Pancreas (tissue), 10 donors: ENCODE measurements at places on chromosomes 7 and 10. TPM values are rescaled to one million over a fixed set of nuclear protein-coding genes. Genes with fewer than 3 reads are reported as not detected.

ATOH7 gene
- total RNA-seq, result 0.28 TPM

PAX4 gene
- total RNA-seq, result not detected

GPR158 gene
- total RNA-seq, result 0.09 TPM

KLF14 gene
- 0.23 TPM for total RNA-seq

EMX2 gene
- not detected for total RNA-seq

HGF gene
- 0.42 TPM for total RNA-seq

CCDC146 gene
- 2.5 TPM for total RNA-seq

NOM1 gene
- total RNA-seq, result 12.9 TPM

MKI67 gene
- total RNA-seq, result 0.69 TPM

DNA sequence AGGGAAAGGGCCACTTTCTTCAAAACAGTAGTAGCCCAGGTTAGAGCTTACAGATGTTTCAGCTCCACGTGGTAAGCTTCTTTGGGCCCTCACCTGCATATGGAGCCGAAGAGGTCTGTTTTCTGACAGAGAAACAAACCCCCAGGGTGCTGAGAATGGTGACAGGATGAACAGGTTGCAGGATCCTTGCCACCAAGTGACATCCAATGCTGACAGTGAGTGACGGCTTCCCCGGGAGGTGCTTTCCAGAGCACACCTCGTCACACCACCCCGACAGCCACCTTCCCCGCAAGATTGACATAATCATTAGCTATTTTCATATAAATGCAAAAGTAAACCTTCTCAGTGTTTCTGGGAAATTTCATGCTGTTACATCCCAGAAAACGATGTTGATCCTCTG, 109.3 kb upstream of the BTBD16 start:
- no peak for DNase-seq

- DNase-seq, result no peak
These were observed 98.4 kb downstream of the OSBPL3 start for GRCh38 chr7:24881623-24882022.

DNA sequence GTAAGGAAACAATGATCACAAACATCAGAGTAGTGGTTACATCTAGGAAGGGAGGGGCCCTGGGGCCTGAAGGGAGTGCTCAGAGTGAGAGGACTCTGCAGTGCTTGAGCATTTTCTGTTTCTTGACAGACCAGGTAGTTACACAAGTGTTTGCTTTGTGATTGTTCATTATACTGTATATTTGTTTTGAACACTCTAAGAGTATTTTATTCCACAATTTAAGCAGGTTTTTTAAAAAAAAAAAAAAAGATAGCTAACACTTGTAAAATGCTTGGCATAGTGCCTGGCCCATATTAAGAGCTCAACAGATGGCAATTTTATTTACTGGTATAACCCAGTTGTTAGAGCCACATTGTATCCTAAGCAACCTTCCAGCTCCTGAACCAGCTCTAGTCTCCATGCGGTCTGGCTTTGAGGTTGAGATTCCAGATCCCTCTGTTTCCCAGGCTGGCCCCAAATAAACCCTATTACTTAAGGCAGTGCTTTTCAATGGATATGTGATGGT, 20.1 kb upstream of the ATXN7L1 start:
- no peak for DNase-seq

DNA sequence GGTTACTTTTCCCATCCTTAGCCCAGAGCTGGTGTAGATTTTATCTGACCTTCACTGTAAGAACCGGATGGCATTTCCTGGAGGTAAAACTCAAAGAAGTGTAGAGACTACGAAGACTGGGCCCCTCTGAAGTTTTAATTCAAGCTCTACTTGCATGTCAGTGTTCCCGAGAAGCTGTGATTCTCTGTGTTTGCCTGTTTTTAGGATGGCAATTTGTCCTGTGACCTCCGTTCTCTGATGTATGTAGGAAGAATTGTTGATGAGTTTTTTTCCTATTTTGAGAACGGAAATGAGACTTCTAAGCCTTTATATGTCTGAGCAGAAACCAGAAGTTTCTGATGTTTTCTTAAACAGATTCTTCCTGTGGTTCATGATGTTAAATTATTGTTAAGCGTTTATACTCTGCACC, 94.1 kb downstream of the CDCA7L start:
- no peak for DNase-seq

- DNase-seq, result peak; percentile 45
These were observed 86.5 kb upstream of the NPVF start for GRCh38 chr7:25314731-25315267.

GRCh38 chr10:27513451-27514191, 9.5 kb downstream of the RAB18 start:
- DNase-seq, result no peak

GRCh38 chr7:140656548-140657515, 15.9 kb upstream of the ADCK2 start:
- DNase-seq, result peak; percentile 64

DNA sequence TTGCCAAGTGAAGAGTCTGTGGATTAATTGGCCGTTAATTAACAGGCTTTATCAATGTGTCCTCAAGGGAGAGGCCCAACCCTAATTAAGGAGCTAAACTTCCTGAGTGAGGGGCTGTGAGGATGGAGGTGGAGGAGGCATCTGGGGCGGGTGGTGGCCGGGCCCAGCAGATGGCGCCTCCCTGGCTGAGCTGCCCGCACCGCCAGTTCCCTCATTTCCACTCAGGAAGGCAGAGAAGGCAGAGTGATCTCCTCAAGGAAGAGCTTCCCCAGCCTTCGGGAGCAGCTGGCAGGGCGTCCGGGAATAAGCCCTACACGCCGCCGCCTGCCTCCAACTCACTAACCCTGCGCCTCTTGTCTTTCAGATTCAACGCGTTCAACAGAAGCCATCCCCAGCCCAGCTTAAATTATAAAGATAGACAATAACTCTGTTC, 112.2 kb downstream of the CYTH3 start:
- no peak for DNase-seq

DNA sequence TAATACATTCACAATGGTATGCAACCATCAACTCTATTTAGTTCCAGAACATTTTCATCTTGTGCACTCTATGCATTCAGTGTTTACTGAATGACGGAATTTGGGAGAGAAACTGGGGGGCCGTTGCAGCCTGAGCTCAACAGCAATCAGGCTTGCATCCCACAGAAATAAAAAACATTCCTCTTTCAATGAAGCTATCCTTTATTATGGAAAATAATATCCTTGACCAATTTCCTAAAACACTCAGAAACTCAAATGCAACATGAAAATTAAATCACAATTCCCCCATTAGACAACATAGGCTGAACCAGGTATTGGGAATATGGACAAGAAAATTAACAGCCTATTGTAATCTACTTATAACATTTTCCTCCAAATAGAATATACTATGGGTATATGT, 6.3 kb upstream of the EXOC4 start:
- DNase-seq, result no peak

DNA sequence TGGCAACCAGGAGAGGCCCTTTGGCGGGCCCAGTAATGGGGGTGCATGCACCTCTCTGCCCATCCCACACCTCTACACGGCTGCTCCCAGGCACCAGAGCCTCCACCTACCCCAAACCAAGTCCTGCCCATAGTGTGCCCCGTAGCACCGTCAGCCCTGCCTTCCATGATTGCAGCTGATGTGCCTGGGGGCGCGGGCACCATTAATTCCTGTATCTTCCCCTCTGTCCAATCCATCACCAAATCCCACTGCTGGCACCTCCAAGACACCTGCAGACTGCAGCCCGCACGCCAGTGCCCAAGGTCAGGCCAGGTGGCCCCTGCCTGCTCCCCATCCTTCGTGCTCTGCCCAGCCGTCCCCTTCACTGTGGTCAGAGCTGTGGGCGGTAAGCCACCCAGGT, 533.0 kb downstream of the PTPRN2 start:
- DNase-seq, result no peak

GRCh38 chr7:73447121-73447733, 13.6 kb downstream of the FZD9 start:
- DNase-seq, result no peak

DNA sequence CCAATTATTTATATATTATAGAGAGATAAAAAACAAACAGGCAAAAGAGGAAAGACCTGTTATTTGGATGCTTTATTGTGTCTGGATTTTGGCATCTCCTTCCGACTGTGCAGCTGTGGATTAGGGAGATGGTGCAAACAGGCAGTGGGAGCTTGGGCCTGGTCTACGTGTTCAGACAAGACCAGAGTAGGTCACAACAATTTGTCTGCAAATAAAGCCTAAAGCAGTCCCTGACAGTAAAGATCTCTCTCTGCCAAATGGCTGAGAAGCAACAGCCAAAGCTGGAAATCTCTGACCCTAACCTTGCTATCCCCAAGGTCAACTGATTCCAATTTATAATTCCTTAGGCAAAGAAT, 82.0 kb downstream of the ABLIM1 start:
- no peak for DNase-seq

- DNase-seq, result no peak
These were observed 105.8 kb upstream of the ANK3 start for GRCh38 chr10:60495338-60496055.

- no peak for DNase-seq
These were observed 3.3 kb downstream of the GATA3 start for GRCh38 chr10:8057636-8058273.

DNA sequence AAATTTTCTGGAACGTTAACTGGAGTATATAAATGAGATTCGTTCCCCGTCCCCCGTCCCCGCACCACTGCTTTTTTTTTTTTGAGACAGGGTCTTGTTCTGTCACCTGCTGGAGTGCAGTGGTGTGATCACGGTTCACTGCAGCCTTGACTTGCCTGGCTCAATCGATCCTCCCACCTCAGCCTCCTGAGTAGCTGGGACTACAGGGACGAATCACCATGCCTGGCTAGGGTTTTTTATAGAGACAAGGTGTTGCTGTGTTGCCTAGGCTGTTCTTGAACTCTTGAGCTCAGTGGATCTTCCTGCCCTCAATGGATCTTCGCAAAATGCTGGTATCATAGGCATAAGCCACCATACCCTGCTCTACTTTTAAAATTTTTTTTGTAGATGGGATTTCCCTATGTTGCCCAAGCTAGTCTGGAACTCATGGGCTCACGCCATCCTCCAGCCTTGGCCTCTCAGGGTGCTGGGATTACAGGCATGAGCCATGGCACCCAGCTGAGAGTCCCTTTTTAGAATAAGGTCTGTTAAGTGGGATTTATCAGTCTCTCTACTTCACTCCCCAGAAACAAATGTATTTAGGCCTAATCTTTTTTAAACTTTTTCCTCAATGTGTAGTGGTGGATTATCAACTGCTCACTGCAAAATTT, 122.9 kb downstream of the LYZL1 start:
- no peak for DNase-seq

- DNase-seq, result no peak
These were observed 20.7 kb upstream of the ZRANB1 start for GRCh38 chr10:124921261-124921660.

GRCh38 chr10:103614306-103615158, 121.0 kb downstream of the NEURL1 start:
- DNase-seq, result no peak

- no peak for DNase-seq
These were observed 11.7 kb upstream of the PIK3CG start for GRCh38 chr7:106853250-106853908.

- DNase-seq, result no peak
These were observed 137.0 kb downstream of the NRF1 start for GRCh38 chr7:129748356-129749109.

- no peak for DNase-seq
These were observed 31.4 kb upstream of the AKR1D1 start for GRCh38 chr7:138044897-138045296.

DNA sequence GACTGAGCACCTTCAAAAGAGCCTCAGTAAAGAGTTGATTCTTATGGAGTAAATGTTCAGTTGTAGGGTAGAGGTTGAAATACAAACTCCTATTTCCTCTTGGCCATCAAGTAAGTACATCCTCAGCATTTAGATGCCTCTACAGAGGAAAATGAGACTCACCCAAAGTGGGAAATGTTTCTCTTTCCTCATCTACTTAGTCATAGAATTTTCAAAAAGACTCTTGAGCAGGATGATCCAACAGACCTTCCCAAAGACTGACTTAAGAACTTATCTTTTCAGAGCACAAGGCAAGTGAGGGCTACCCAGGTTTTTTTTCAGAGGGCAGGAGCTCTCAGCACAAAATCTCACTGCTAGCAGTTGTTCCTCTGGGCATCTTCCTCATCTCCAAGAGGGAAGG, 449.1 kb downstream of the KCNMA1 start:
- no peak for DNase-seq

DNA sequence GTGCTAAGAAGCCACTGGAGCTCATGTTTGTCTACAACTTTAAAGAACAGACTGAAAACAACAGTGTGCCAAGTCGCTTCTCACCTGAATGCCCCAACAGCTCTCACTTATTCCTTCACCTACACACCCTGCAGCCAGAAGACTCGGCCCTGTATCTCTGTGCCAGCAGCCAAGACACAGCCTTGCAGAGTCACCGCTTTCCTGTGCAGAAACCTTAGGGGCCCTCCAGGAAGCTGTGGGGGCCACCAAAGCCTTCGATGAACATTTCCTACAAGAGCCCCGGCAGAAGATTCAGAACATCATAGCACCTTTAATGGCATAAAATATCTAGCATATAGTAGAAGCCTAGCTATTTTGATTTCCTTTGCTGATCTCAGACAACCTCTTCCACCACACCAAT, 88.0 kb upstream of the PRSS58 start:
- no peak for DNase-seq

GRCh38 chr10:34912771-34913170, 97.7 kb upstream of the PARD3 start:
- no peak for DNase-seq

- no peak for DNase-seq
These were observed 63.9 kb downstream of the GBF1 start for GRCh38 chr10:102309236-102309635.

DNA sequence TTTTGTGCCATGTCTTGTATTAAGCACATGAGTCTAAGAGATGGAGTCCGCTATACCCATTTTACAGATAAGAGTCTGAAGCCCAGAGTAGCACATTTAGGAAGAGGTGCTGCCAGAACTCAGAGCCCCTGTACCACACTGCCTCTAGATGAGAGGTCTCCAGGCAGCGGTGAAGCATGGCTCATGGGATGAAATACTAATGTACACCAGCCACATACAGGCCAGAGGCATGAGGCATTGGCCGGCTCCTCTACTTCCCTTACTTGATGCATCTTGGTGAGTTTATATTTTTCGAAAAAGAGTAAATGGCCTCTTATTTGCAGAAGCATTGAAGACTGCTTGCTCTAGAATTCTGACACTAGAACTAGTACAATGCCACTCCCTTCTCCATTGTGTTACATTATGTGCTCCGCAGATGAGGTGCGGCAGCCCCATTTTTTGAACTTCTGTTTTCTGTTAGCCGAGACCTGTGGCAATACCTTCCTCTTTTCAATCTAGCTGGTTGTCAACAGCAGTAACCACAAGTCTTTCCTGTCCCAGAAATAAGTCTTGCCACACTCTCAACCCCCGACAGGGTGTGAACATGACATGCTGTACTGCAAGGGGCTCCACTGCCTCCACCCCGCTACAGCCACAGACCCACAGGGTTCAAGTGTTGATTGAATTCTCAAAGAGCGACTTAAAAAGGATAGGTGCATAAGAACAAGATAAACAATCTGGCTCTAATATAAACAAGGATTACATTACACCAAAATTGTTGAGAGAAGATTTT, 145.3 kb downstream of the CELF2 start:
- no peak for DNase-seq

DNA sequence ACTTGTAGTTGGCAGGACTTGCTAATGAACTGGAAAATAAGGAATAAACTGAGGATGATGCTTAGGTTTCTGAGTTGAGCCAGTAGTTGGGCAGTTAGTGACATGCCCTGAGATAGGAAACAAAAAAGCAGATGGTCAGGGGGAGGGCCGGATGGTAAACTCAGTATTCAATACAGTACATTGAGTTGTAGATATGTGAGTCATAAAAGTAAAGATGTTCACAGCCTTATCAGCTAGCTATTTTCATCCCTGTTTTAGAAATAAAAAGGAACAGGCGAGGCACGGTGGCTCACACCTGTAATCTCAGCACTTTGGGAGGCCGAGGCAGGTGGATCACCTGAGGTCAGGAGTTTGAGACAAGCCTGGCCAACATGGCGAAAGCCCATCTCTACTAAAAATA, 22.2 kb upstream of the NRBF2 start:
- no peak for DNase-seq
